ENCODE measurements at places on chromosomes 5 and 9.
A peak's percentile ranks its signal among the peaks of the same experiment; 100 is the strongest.

DNA sequence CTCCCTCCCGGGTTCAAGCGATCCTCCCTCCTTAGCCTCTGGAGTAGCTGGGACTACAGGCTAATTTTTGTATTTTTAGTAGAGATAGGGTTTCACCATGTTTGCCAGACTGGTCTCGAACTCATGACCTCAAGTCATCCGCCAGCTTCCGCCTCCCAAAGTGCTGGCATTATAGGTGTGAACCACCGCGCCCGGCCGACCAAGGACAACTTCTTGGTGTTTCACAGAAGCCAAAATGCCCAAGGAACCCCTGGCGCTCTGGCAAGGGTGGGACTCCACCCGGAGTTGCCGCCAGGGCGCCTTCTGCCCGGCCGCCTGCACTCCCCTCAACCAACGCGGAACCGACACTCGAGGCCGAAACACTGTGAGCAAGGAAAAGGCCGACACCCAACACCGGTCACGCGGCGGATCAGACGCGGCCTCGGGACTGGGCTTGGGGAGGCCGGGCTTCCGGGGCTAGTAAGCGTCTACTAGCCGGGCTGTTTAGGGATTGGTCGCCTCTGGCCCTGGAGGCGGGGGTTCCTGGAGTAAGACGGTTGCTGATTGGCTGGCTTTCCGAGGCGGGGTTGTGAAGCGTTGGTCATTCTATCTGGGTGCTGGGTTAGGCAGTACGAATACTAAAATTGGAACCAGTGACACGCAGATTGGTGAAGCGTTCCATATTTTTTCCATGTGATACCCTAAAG is 7.7 kb upstream of the CFAP157 start:
- DNase-seq = peak; percentile 93

GRCh38 chr5:177309351-177310191 is 2.1 kb downstream of the MXD3 start:
- peak; percentile 79 for DNase-seq

GRCh38 chr9:79656169-79656568 is 84.4 kb downstream of the TLE4 start:
- no peak for DNase-seq

DNA sequence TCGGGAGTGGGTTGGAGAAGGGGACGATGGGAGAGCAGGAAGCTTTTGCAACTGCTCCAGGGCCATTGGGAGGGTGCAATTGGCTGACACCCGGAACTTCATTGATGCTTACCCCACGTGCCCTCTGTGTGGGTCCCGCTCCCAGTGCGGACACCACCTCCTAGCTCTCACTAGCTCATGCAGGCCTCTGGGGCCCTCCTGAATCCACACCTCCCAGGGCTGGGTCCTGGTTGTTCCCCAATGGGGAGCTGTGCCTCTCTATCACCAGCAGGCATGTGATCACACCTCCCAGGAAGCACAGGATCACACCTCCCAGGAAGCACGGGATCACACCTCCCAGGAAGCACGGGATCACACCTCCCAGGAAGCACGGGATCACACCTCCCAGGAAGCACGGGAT is 32.1 kb upstream of the FCN2 start:
- DNase-seq = no peak

DNA sequence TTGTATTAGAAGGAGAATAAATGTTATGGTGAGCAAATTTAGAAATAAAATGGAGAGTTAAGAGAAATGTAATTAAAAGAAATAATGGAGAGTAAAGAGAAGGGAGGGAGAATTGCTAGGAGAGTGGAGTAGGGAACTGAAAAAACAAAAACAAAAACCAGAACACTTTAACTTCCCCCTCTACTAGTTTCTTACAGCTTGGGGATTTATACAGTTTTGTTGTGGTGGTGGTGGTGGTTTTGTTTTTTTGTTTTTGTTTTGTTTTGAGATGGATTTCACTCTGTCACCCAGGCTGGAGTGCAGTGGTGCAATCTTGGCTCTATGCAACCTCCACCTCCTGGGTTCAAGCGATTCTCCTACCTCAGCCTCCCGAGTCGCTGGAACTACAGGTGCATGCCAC is 322.4 kb downstream of the TMEM167A start:
- DNase-seq = peak; percentile 28

GRCh38 chr9:133360400-133361393 is 4.3 kb downstream of the SURF2 start:
- no peak for DNase-seq

- DNase-seq = no peak
These were observed 13.8 kb upstream of the SMIM23 start for GRCh38 chr5:171771856-171772255.

- no peak for DNase-seq
These were observed 36.0 kb downstream of the NR6A1 start for GRCh38 chr9:124735121-124735520.

GRCh38 chr9:122814545-122814944 is 13.8 kb downstream of the PDCL start:
- no peak for DNase-seq

- DNase-seq = no peak
These were observed 10.7 kb upstream of the IRX1 start for GRCh38 chr5:3584724-3585531.
